ENCODE measurements at places on chromosomes 7 and 10. TPM values are rescaled to one million over a fixed set of nuclear protein-coding genes. Genes with fewer than 3 reads are reported as not detected.

DNA sequence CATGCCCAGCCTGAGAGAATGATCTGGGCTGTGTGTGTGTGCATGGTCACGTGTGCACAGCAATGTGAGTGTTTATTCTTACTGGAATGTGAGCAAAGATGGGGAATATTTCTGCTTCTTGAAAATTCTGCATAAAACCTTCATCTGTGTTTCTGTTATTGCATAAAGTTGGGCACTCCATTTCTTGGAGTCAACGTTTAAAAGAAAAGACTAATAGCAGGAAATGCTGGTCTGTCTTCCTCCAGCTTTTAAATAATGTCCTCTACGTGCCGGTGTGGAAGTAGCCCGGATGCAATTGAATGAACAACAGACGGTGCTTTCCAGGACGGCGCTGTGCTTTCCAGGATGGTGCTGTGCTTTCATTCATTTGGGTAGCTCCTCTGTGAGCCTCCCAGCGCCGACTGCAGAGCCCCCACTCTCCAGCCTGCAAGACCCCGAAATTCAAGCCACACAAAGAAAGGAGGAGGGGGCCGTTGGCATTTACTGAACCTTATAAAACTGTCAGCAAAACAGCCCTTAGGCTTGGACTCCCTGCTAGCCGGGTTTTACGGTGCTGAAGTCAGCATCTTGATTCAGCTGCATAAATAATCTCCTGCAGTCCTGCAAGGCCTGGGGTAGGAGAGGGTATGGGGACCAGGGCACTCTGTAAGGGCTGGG is 158.2 kb upstream of the PRKCQ start:
- no peak for DNase-seq

DNA sequence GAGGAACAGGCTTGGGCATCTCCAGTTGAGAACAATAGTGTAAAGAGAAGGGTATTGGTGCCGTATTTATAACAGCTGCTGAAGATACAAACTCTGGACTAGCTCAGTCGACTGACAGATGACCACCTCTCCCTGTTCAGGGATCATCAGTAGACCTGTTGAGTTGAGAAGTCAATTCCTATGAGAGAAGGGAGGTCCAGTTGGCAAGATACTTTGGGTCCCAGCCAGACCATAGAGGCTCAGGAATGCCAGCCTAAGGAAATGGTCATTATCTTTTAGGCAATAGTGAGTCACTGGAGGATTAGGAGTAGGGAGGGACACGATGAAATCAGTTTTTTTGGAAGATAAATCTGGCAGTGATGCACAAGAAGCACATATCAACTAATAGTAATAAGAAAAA is 202.9 kb downstream of the TRIL start:
- no peak for DNase-seq

DNA sequence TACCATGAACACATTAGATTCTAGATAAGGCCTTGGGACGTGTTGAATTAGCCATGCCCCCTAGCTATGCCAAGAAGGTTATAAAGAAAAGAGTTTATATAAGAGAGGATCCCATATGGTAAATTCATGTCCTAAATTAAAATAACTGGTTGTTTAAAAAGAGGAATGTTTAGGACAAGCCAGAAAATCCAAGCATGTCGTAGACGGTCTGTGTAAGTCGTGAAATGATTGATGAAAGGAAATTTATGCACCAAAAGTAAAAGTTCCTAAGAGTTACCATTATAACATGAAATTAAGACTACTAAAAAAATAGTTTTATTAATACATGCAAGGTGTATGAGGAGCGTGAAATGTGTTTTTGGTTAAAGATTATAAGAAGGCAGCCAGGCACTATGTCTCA is 624.9 kb downstream of the ARL4A start:
- no peak for DNase-seq

- DNase-seq, result no peak
These were observed 72.3 kb downstream of the TNS3 start for GRCh38 chr7:47509571-47509970.

GRCh38 chr10:70258216-70258615 is 25.0 kb upstream of the PPA1 start:
- no peak for DNase-seq

DNA sequence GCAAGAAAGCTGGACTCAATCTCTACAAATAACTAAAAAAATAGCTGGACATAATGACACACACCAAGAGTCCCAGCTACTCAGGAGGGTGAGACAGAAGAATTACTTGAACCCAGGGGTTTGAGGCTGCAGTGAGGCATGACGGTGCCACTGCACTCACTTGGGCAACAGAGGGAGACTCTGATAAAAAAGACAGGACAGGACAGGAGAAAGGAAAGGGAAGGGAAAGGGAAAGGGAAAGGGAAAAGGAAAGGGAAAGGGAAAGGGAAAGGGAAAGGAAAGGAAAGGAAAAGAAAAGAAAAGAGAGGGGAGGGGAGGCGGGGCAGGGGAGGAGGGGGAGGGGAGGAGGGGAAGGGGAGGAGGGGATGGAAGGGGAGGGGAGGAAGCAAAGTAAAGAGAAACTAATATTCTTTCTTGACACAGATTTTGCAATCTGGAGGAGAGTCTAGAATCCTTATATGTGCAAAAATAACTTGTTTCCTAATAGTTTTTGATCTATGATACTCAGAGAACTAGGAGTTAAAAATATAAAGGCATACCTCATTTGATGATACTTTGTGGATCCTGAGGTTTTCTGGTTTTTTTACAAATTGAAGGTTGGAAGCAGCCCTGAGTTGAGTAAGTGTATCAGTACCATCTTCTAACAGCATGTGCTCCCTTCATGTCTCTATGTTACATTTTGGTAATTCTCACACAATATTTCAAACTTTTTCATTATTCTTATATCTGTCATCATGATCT is 8.0 kb downstream of the SAR1A start:
- DNase-seq, result no peak

DNA sequence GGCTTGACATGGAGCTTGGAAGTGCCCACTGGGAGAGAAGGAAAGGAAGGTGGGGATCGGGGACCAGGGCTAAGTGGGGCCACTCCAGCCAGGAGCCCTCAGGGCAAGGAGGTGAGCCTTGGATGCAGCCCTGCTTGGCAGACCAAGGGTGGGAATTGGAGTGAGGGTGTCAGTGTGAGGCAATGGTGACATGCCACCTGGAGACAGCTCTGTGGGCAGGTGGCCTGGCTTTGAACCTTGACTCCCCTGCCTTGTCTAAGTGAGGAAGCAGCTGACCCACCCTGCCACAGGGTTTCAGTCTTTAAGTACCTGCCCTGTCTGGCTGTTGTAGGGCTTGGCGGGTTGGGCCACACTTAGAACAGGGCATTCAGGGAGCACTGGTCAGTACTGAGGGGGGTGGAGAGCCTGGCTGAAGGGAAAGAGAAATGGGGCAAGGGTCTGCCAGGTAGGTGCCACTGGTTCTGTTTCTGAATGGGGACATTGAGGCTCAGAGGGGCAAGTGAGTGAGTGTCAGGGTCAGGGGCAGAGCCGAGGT is 4.8 kb downstream of the RAMP3 start:
- no peak for DNase-seq

DNA sequence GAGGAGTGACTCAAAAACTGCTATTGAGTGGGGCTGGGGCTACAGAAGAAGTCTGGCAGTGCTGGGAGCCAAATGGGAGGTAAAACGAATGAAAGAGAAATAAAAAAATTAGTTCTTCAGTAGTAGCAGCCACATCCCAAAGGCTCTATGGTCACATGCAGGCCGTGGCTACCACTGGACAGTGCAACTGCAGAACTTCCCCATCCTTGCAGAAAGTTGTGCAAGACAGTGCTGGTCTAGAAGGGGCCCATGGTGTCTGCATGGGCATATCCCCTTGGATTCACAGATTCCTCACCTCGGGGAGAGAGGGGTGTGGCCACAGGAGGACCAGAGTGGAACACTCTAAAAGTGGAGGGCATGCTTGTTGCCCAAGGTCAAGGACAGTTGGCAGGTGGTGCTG is 47.6 kb downstream of the RPS24 start:
- DNase-seq, result peak; percentile 30

- DNase-seq, result peak; percentile 71
These were observed 52.7 kb upstream of the FAM20C start for GRCh38 chr7:139561-140243.

DNA sequence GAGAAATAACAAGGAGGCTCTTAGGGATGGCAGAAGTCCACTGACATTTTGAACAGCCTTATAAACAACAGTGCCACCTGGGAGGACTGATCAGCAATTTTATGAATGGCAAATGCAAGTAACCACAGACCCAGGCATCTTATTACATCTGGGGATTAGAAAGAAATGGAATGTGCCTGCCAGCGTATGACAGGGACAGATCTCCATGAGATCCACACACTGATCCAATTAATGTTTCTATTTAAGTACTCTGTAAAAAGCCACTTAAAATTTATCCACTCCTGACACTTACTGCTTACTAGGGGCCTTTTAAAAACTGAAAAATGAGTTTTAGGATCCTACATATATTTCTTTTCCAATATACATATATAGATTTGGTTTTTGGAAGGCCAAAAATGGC is 28.6 kb downstream of the PARD3 start:
- DNase-seq, result no peak

DNA sequence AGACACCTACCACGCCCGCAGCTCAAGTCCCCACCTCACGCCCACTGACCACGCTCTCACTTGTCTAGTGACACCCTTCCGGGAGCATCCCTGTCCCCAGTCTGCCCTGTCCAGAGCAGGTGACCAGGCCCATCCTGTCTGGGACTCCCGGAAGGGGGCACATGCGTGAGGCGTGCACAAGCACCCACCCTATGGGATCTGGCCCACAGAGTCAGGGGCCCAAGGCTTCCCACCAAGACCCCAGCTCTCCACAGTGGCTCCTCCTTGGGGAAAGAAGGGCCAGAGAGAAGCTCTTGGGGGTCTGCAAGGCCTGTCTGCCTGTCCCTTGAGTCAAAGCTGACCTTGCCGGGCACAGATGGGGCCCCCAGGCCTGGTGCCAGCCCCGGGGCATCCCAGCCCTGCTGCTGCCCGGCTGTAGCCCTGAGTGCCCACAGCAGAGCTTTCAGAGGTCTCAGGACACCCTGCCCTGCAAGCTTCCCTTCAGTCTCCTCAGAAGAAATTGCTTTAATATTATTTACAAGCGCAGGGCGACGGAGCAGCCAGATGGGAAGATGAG is 195.0 kb downstream of the ELFN1 start:
- DNase-seq, result no peak

Gene FLNC
- 16.2 TPM for total RNA-seq

Gene STRIP2
- 0.19 TPM for total RNA-seq

Gene SMARCD3
- total RNA-seq, result 36.5 TPM

Gene CPA4
- 3.2 TPM for total RNA-seq
